ENCODE measurements at places on chromosomes 16 and 17.

- no peak for DNase-seq
Measured at GRCh38 chr17:64115043-64115698, 14.8 kb downstream of the ERN1 start.

GRCh38 chr16:49827805-49828438, 28.0 kb downstream of the ZNF423 start:
- no peak for DNase-seq

DNA sequence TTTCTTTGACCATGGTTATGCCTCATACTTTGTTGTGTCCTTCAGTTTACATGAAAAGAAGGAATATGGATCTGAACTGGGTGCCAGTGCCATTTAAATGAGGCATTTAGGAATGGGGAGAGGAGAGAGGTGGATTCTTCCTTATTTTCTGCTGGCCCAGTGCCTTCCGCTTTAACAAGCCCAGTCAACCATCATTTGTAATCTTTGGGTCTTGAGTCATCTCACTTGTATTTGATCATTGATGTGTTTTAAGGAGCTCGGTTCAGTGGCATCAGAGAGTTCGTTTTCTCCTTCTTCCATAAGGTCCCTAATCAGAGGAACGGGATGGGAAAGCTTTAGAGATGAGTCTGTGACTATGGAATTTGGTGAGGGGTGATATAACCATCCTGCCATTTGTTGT, 334.9 kb downstream of the WWOX start:
- no peak for DNase-seq

- DNase-seq, result no peak
Measured at GRCh38 chr17:15436473-15437302, 30.7 kb downstream of the CDRT4 start.

DNA sequence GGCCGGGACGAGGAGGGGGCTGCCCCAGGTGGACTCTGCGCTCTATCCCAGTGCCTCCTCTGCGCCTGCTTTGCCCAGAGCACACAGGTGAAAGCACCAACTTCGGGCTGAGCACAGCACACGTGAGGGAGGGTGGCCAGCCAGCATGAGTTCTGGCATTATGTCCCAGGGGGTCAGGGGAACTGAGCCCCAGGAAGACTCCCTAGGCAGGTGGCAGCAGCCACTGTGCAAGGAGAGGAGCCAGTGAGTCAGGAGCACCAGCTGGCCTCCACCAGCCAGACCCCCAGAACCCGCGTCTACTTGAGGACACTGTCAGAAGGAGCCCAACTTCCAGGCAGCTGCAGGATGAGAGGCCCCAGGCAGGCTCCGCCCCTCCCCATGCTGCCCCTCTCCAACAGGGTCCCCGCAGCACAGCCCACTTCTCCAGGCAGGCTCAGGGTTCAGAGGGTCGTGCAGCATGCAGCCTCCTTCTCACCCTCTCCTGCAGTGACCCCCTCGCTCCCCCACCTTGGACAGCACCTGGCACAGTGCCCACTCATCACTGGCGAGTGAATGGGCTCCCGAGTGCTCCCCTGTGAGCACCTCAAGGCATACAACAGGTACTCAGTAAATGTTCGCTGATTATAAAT, 44.2 kb upstream of the RASD1 start:
- no peak for DNase-seq

- no peak for DNase-seq
Measured at GRCh38 chr17:79052131-79052530, 22.5 kb upstream of the ENGASE start.

GRCh38 chr17:6596511-6596910, 40.2 kb upstream of the PITPNM3 start:
- DNase-seq, result no peak

DNA sequence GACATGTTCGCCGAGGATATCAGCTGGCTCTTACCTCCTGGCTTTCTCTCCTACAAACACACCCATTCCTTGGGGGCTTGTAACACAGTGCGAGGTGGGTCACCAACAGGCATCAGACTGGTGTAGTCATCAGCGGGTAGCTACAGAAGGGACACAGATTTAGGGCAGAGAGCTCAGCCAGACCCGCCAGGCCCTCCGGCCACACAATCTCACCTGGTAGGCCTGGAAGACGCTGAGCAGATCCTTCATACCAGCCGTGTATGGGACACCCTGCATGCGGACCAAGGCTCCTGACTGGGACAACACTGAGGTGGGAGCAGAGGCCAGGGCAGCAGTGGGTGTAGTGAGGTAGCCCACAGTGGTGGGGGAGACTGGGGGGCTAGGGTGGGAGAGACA, 5.8 kb downstream of the ESRP2 start:
- no peak for DNase-seq

DNA sequence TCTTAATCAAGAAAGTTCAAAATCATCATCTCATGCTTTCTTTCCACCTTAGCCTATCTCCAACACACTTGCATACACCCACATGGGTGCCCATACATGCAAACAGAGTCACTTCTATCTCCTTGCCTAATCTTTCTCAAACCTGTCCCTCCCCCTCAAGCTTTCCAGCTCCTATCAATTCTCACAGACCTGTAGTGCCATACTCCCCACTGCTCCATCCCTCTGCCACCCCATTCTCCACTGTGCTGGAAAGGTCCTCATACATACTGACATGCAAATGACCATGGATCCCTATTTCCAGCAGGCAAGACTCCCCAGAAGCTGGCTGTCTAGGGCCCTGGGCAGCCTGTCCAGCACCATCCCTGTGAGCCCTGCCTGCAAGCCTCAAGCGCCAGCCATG, 320.4 kb upstream of the CCL2 start:
- DNase-seq, result no peak

DNA sequence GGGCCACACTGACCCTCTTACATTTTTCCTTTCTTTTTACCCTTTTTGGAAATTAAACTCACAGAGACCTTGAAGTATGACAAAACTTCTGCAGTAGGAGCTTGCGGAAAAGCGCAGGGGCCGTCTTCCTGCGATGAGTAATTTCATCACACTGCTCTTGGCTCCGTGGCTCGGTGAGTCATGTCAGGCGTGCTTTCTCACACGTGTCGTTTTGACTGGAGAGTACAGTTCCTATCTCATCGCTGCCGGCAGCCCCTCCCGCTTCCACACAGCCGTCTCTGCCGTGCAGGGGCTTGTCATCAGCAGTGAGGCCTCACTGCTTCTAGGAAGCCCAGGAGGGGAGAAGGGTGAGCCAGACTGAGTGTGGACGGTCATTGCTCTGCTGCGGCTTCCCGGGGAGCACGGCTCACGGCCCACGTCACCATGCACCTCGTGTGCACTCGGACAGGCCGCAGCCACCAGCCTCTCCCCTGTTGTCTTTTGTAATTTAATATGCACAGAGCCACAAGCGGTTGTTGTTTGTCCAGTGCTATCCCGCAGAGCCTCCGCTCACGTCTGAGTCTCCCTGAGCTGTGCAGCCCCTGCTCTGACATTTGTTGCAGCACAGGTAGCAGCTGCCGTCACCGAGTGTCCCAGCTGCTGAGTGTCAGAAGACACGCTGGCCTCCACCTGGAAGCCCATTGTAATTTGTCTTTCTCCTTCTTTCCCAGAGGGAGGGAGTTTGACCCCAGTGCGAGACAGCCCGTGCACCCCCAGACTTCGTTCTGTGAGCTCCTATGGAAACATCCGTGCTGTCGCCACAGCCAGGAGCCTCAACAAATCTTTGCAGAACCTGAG, 99.4 kb upstream of the CHMP6 start:
- DNase-seq, result no peak

- DNase-seq, result no peak
Measured at GRCh38 chr17:8384801-8385378, 1.9 kb upstream of the RPL26 start.

- no peak for DNase-seq
Measured at GRCh38 chr17:41416479-41416878, 7.9 kb downstream of the KRT37 start.

GRCh38 chr16:12303653-12304052, 327.1 kb downstream of the SNX29 start:
- DNase-seq, result no peak

DNA sequence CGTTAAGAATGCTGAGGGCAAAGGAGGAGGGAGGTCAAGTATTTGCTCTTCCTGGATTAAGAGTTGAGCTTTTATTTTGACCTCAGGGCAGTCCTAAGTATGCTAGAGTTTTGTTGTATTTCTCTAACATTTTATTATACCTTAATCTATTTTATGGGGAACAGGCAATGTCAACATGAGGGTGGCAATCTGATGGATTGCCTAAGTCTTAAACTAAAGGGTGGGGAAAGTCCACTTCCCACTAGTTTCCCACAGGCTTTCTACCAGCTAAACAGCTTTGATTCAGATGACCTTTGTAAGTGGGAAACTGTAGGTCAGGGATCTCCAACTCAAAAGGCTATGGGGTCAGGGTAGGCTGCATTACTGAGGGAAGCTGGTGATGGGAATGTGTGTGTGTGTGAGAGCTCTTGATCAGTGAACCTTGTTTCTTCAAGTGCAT, 24.9 kb downstream of the HSD17B2 start:
- no peak for DNase-seq

DNA sequence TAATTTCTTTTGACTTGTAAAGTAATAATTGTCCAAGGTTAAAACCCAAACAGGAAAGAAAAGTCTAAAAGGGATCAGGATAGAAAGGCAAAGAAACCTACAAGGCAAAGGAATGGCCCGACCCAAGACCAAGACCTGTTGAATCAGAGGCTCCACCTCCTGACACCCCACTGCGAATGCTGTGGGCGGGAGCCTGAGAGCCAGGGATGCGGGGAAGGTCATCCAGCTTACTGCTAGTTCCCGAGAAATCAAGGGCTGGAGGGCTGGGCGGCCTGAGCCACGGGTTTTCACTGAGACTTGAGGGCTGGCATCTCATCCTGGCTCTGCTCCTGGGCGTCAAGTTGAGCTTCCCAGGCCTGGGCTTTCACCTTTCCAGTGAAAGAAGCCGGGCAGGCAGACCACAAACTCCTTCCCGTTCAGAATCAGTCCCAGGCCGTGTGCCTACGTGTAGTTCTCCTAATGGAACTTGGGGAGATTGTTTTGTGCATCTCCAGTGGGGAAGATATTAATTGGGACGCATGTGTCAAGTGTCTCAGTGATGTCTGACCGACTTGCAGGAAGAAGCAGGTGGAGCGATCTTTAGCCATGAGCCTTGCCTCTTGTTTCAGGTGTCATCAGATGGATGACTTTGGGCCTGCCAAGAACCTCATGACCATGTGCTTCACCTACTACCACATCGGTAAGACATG, 36.9 kb downstream of the CIBAR2 start:
- no peak for DNase-seq

- no peak for DNase-seq
Measured at GRCh38 chr17:70863436-70864248, 694.3 kb downstream of the KCNJ2 start.

- no peak for DNase-seq
Measured at GRCh38 chr17:80114758-80115157, 13.4 kb downstream of the GAA start.

DNA sequence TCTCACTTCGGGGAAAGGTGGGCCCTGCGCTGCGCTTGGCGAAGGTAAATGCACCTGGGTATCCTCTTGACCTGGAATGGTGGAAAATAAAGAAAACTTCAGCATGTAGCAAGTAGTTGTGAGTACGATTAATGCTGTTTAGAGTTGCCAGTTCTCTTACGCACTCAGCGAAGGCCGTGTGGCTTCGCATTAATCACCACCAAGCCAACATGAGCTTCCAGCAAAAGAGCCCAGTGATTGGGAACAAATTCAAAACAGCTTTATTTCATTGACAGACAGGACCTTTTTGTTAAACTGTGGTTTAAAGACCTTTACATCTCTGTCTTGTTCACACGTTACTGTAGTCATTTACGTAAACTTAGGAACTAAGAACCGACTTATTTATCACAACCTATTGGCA, 531.4 kb downstream of the MAF start:
- no peak for DNase-seq

- peak; percentile 87 for DNase-seq
Measured at GRCh38 chr16:14501331-14502255, 128.5 kb downstream of the PARN start.

GRCh38 chr16:13521356-13521755, 398.6 kb upstream of the ERCC4 start:
- no peak for DNase-seq

- no peak for DNase-seq
Measured at GRCh38 chr16:49986351-49987124, 38.5 kb upstream of the CNEP1R1 start.

DNA sequence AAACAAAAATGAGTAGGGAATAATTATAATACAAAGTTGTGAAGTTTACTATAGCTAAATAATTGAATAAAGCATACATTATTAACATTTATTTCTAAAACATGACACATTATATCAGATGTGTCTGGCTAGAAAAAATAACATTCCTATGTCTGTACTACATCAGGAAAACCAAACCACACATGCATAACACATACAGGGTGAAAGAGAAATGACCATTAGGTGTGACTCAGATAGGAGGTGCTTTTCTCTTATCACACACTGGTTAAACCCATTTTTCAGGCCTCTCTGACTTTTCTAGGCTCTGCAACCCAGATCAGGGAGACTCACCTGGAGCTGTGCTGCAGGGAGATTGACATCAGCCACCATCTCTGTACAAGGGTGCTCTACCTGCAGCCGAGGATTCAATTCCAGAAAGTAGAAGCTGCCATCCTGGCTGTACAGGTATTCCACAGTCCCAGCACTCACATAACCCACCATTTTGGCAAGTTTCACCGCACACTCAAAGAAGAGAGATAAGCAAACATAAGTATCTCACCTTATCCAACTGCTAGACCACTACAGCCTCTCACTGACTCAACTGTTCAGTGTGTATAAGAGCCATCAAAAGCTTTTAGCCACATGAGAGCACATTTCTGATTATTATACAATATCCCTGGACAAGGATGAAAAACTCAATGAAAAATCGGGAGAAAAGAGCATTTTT, 116.6 kb upstream of the C17orf78 start:
- DNase-seq, result no peak

- DNase-seq, result peak; percentile 71
Measured at GRCh38 chr17:82105882-82106687, 8.0 kb upstream of the FASN start.

DNA sequence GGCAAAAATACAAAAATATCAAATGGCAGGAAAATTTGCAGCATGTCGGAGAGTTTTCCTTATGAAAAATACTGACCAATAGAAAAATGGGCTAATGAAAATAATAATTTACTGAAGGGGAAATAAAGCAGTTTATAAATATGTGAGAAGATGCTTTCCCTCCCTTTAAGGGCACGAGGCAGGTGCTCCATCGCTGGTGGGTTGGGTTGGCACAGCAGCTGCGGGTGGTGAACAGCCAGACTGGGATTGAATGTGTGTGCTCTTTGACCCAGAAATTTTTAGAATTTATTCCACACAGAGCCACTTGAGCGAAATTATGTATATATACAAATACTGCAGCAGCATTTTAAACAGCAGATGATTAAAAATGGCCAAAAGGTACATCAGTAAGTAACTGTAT, 109.1 kb upstream of the ZNF750 start:
- DNase-seq, result no peak

DNA sequence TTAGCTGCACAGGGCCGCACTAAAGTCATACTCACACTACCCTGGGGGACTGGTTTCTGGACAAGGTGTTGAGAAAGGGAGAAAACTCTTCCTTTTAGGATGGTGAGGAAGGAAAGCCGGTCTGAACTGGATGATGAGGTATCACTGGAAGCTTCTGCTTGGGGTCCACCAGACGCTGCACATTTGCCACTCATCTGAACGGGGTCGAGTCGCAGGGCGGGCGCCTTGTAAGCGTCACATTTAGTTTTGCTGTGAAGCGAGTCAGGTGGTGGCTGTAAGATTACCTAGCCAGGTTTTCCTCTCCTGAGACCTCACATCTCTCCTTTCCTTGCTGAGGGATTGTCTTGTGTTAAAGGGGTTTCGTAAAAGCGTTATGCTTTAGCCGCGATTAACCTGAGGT, 2.3 kb downstream of the JPT2 start:
- DNase-seq, result no peak

All from left lung (tissue), 14 donors.